MV-4-11 (cell line): ENCODE measurements at places on chromosomes 16 and 17.

DNA sequence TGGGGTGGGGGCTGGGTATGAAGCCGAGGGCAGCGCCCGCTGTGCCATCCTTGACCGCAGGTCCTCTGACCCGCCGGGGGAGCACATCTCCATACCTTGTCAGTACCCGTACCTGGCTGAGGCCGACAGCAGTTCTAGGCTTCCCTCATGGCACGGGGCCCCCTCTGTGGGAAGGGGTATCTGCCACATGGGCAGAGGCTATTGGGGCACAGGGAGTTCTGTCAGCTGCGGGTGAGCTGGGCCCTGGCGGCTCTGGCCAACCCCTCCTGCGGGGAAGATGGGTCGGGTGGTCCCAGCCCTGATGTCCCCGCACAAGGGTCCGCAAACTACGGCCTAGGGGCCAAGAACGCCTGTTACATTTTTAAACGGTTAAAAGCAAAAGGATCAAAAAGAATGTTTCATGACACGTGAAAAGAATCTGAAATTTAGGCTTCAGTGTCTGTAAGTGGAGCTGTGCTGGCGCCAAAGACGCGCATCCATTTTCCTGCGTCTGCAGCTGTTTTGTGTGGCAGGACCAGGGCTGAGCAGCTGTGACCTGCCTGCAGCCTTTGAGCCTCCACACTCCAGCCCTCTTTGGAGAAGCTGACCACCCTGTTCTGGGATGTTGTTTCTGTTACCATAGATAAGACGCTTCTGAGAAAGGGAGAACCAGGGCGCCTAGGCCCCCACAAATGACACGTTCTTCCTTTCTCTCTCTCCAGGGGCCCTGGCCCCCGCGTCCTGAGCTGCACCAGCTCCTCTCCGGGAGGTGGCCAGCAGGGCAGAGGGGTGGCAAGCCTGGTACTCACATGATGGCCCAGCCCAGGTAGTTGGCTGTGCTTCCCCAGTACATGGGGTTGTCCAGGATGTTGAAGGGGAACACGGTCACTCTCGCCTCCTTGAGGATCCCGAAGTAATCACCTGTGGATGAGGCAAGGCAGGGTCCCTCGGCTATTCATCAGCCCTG, 12.7 kb upstream of the RASD1 start:
- no peak for DNase-seq

DNA sequence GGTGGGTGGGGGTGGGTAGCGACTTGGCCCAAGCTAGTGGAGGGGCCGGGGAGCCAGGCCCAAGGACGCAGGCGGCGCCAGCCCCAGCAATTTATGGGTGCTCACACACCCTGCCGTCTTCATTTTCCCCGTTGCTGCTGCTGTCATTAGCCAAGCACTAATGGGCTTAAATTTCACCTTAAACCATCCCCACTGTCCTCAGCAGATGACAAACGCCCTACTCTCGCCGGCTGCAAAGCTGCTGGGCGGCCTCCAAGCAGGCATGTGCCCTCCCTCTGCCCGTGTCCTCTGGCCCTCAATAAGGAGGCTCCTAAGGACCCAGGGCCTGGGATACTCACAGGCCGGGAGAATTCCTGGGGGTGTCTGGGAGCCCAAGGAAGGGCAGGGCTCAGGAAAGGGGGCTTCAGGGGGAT, 66.1 kb downstream of the SREBF1 start:
- DNase-seq, result no peak

GRCh38 chr17:35283767-35284166, 40.9 kb downstream of the SLFN5 start:
- peak; percentile 4 for DNase-seq

DNA sequence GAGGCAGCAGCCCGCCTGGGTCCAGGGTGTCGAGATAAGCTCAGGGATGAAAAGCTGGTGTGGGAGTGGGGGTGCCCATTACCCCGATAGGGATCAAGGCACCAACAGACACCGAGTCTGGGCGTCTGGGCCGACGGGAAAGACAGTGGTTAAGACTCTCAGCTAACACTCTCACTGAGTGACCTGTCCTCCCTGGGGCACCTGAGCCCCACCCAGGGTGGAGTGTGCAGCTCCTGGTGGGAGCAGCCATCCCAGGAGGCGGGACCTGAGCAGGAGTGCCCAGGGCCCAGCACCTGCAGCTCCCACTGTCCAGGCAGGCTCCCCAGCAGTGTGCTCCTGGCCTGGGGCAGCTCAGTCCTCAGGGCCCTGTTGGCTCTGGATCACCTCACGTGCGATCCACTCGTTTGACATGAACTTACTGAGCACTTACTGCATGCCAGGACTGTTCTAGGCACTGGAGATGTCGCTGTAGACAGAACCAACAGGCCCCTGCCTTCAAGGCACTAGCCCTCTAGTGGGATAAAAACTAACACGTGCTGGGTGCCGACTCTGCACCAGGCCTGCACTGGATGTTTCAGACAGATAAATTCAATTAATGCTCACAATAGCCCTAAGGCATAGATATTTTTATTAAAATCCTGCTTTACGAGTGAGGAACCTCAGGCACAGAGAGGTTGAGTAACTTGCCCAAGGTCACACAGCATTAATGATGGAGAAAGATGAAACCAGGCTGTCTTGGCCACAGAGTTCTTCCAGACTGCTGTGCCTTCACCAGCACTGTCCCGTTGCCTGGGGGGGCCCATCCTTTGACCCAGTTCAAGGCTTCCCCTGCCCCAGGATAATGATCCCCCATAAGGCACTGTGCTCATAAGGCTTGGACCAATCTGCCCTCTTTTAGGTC, 1.9 kb downstream of the EVPLL start:
- DNase-seq, result no peak

GRCh38 chr16:71915350-71915749, 20.0 kb downstream of the IST1 start:
- DNase-seq, result no peak
